GM12864 (cell line): ENCODE measurements at places on chromosomes 5 and 9.

DNA sequence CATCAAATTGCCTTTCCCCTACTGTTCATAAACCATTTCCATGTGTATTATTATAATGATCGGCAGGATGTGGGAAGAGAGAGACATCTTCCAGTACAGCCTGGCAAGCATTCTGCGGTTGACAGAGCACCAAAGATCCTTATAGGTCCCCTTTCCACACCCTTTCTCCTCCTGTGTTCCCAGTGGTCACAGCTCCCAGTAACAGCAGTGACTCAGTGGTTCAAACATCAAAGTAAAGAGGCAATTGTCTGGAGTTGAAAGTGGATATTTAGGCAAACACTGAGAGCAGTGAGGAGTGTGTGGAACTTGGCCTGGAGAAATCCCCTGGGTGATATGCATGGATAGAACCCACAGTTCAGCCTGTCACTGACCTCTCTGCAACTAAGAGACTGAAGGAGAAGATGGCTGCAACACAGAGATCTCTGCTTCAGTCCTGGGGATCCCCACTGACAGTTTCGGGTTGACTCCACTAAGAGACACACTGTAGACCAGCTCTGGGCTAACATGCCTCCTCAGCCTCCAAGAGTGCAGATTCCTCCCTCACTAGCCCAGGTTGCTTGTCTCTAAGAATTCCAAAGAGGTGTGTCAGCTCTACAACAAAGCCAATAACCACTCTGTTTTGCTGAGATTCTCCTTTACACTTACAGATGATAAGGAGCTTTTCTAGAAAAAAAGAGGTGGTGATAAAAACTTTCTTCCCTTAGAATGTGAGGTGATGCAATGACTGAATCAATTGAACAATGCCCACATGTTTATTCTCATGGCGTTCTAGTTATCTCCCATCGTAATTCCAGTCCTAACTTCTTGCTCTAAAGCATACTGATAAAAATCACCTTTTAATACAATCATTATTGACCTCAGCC is 94.4 kb upstream of the IL6ST start:
- DNase-seq: no peak

- no peak for DNase-seq
Measured at GRCh38 chr5:83090169-83090568, 12.8 kb downstream of the XRCC4 start.

DNA sequence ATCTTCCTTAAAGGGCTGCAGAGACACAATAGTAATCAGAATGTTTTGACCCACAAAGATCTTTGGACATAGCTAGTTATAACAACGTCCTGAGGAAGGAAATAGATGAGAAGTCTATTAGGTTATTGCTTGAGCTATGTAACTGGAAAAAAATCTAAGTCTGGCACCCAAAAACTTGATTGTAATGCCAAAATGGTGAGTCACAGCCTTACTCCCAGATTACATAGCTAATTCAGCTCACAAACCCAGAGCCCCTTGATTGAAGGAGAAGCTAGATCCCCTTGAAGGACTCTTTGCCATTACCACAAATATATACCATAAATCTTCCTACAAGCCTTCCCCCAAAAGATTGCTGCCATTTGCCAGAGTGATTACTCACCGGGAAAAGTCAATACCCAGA is 341.8 kb upstream of the KIF2A start:
- no peak for DNase-seq

DNA sequence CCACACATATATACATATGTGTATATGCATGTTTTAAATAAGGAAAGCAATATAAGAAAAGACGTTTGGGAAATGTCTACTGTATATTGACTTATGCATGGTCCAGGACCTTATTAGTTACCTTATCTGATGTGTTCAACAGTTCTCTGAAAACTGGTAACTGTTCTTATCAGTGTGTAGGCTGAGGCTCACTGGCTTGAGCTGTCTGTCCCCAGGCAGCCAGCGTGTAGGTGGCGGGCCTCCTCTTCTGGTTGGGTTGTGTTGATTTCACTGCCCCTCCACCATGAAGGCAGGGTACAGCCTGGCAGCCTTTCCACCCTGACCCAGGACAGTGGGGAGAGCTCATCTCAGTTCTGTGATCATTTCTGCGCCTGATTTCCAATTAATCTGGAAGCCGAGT is 38.7 kb upstream of the SEMA4D start:
- no peak for DNase-seq

- DNase-seq: no peak
Measured at GRCh38 chr5:8848997-8849594, 696.8 kb downstream of the SEMA5A start.

DNA sequence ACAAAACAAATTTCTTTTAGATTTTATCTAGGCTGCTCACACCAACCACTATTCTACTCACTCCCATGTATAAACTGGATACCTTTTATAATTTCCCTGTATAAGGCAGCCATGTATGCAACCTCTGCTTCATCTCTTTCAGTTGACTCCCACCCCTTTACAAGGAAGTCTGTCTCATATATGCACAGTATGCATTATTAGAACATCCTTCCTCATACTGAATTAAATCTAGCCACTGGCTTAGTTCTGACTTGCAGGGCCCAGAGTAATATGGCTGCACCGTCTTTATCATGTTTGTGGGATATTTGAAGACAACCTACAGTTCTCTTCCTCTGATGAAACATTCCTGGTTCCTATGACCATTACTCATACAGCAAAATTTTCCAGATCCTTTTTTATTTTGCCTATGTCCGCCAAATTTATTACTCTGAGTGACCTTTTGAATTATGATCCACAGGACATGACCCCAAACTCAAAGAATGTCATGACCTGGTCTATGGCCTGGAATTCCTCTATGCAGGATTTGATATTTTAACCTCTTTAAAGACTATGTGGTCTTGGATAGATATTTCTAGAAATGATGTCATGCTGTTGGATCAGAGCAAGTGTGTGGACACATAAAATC is 76.6 kb upstream of the ITGA1 start:
- DNase-seq: no peak

DNA sequence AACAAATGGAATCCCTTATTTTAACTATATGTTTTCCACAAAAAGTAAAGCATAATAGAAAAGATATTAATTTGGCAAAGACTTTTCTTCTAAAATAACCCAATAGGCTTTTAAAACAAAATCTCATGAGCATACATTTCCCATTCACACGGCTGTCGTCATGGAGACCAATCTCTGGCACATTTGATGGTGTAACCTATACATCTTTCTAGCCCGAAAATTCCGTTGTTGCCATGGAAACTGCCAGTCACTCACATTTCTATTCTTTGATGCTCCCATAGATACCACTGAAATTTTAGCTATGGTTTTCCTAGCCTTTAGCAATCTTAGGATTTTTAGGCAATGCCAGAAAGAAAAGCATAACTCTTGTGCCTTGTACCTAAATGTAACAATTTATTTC is 262.9 kb upstream of the TRPM3 start:
- DNase-seq: no peak

GRCh38 chr9:69976152-69976551 is 67.5 kb upstream of the MAMDC2 start:
- DNase-seq: no peak

GRCh38 chr5:230711-231110 is 12.6 kb downstream of the SDHA start:
- DNase-seq: no peak

DNA sequence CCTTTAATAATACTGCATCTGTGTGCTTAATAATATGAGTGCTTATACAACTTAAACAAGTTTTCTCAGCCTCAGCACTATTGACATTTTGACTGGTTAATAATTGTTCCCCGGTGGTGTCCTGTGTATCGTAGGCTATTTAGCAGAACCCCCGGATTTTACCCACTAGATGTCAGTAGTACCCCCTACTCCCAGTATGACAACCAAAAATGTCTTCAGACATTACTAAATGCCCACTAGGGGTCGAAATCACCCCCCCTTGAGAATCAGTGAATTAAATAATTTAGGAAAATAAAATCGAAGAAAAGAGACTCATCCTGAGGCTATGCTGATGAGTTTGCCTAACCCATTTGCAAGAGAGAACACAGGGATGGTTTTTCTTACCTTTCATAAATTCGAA is 166.3 kb downstream of the ATP10B start:
- DNase-seq: no peak

GRCh38 chr5:58400737-58401136 is 59.1 kb downstream of the PLK2 start:
- no peak for DNase-seq

DNA sequence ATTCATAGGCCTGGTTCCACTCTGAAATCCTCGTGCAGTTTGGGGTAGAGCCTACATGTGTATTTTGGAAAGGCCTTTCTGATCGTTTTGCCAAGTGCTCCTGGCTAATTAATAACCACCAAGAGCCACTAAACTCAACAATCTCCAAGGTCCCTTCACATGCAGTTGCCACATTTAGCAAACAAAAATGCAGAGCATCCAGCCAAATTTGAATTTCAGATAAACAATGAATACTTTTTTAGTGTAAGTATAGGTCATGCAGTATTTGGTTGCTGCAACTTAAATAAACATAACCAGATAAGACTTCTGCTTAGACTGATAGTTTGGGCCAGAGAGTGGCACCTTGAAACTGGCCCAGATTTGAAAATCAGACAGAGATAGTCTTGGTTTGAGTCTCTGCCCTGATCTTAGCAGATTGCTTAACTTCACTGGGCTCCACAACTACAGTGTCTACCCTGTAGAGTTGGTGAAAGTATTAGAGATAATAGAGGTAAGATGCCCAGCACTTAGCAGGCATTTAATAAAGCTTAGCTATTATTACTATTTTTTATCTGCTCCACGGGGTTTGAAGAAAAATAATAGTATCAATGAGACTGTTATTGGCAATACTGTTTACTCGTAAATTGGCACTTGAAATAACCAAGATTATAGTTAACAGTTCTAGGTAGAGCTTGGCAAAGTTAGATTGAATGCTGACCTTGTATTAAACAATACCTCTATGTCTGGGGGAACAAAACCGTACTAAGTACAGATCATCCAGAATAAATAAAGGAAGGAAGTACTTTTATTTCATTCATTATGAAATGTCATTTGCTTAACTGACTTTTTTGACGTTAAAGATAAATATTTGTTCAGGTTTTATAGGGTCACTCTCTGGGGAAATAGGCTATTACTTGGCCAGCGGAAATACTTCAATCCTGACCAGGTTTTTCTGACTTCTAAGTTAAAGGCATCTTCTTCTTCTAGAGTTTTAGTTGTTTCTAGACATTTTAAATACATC is 274.8 kb downstream of the DOCK8 start:
- DNase-seq: no peak

DNA sequence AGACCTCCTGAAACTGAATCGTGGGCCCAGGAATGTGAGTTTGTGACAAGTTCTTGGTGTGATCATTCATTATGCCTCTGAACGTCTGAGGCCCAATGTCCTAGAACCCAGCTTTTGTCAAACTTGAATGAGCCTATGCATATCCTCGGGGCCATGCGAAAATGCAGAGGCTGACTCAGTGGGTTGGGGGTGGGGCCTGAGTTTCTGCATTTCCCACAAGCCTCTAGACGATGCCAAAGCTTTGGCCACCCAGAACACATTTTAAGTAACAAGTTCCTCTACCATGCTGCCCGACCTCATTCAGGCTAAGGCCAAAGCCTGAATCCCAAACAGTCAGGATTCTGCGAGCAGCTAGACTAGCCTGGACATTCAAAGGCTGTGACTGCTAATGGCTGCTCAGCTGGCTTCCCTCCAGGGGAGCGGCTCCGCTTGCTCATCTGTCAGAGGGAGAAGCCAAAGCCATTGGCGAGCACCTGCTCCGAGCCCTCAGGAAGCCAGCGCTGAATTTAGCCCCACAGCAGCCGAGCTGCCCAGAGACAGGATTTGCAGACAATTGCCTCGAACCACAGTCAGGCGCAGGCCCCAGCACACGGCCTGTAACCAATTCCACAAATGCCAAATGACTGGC is 177.5 kb downstream of the ZDHHC21 start:
- DNase-seq: no peak

- no peak for DNase-seq
Measured at GRCh38 chr5:6768590-6769230, 55.5 kb downstream of the TENT4A start.
